Melanocyte of skin (primary cell): ENCODE measurements at places on chromosomes 3 and 15. TPM values are rescaled to one million over a fixed set of nuclear protein-coding genes. Genes with fewer than 3 reads are reported as not detected.

The ANO10 gene
- 19.3 and 29.8 TPM in 2 replicates for total RNA-seq

The RPUSD3 gene
- total RNA-seq, result 47.0 and 51.2 TPM in 2 replicates

The PLA2G4B gene
- total RNA-seq, result 1.0 and 1.1 TPM in 2 replicates

The CD200 gene
- total RNA-seq, result 7.2 and 16.7 TPM in 2 replicates

The SYNPR gene
- 0.15 TPM in 1 of 2 replicates, not detected in the other for total RNA-seq

The CFAP100 gene
- not detected in 2 replicates for total RNA-seq

The LMAN1L gene
- under 0.01 and 0.15 TPM in 2 replicates for total RNA-seq

The IQCF5 gene
- total RNA-seq, result not detected in 2 replicates

The PPIB gene
- 385 and 612 TPM in 2 replicates for total RNA-seq

The CLEC3B gene
- total RNA-seq, result not detected in 2 replicates

The FHIT gene
- 3.8 and 12.7 TPM in 2 replicates for total RNA-seq

The IGSF11 gene
- 104 and 133 TPM in 2 replicates for total RNA-seq

The FSIP1 gene
- 0.93 and 1.3 TPM in 2 replicates for total RNA-seq

The EHHADH gene
- 7.2 and 9.8 TPM in 2 replicates for total RNA-seq

The TPRG1 gene
- 1.7 TPM in 1 of 2 replicates, not detected in the other for total RNA-seq

The FMN1 gene
- total RNA-seq, result 340 and 658 TPM in 2 replicates

The EIF5A2 gene
- 21.4 and 21.6 TPM in 2 replicates for total RNA-seq

The IL17RC gene
- 42.7 and 67.2 TPM in 2 replicates for total RNA-seq

The GOLGA6L7 gene
- total RNA-seq, result not detected in 2 replicates

The KLHL40 gene
- total RNA-seq, result not detected in 2 replicates

The FOXB1 gene
- total RNA-seq, result not detected in 2 replicates
